Umbilical cord (tissue), 2 donors: ENCODE measurements at places on chromosomes 5 and 9. TPM values are rescaled to one million over a fixed set of nuclear protein-coding genes. Genes with fewer than 3 reads are reported as not detected.
A peak's percentile ranks its signal among the peaks of the same experiment; 100 is the strongest.

Gene NKD2
- total RNA-seq: 1.9 TPM

Gene PRRT1B
- not detected for total RNA-seq

Gene TNC
- 437 TPM for total RNA-seq

Gene HK3
- 4.6 TPM for total RNA-seq

Gene CCL27
- not detected for total RNA-seq

Gene ADGRD2
- total RNA-seq: not detected

Gene PCDHB1
- 0.24 TPM for total RNA-seq

Gene PIP5K1B
- total RNA-seq: 14.9 TPM

Gene NSUN2
- total RNA-seq: 31.8 TPM

Gene PCDHGB5
- total RNA-seq: 15.4 TPM

Gene PCDHGB4
- 18.3 TPM for total RNA-seq

Gene INPP5E
- 5.3 TPM for total RNA-seq

Gene PCDHB11
- total RNA-seq: 5.1 TPM

Gene DNAI1
- not detected for total RNA-seq

Gene SIT1
- not detected for total RNA-seq

DNA sequence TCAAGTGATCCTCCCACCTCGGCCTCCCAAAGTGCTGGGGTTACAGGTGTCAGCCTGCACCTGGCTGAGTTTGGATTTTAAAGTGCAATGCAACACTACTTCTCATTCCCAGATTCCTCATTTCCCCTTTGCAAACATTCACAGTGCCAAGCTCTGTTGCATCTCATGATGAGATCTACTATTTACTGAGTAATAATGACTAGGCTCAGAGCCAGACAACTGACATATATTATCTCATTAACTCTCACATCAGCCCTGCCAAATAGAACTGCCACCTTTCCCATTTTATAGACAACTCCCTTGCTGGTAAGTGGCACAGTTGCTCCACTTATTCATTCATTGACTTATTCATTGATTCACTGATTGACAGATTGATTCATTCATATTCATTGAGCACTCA is 7.0 kb downstream of the PDE6A start:
- no peak for DNase-seq

DNA sequence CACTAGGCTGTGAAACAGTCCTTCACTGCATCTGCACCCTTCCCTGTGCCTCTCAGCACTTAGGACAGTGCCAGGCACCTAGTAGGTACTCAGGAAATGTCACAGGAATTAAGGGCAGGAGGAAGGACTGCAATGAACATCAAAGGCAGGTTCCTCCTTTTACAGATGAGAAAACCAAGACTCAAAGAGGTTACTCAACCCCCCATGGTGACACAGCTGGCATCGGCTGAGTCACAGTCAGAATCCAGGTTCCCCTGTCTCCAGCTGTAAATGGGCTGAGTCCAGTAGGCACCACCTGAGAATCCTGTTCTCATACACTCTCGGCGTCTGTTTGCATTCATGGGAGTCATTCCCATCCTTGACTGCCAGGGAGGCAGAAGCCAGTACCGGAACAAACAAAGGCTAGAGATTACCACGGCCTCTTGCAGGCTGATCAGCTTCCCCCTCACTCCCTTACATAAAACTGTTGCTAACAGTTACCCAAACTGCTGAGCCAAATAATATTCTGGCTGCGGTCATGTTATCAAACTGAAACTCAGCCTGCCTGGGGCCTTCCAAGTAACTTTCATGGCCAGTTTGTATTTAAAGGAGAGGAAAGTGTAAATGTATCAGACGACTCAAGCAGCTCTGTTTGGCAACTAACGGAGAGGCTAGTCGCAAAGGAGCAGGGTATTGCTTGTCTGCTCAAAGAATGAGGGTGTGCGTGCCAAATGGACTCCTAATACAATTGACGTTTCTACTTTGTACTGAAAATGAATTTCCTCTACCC is 201.7 kb downstream of the PAPPA start:
- DNase-seq: peak; percentile 61

- DNase-seq: no peak
Observed at GRCh38 chr5:123549256-123549904, 37.4 kb downstream of the CSNK1G3 start.

DNA sequence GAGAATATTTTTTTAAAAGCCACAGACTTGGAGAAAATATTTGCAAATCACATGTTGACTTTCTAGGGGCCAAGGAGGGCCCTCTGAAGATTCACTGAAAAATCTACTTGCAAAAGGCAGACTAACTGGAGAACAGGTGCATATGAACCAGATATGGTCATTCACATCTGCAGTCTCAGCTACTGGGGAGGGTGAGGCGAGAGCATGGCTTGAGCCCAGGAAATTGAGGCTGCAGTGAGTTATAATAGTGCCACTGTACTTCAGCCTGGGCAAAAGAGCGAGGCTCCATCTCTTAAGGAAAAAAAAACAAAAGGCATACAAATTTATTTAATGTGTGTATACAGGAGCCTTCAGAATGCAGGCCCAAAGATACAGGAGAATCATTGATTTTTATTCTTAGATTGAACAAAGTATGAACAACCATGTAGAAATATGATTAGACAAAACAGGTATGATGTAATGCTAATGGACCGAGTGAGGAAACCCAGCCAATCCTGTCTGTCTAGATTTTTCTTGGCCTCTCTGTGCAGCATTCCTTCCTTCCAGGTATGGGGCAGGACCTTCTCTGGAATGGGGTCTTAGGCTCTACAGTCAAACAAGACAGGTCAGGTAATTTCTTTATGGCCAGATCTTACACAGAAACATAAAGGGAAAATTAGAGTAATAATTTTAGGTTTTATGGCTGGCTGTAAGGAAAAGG is 15.3 kb upstream of the SLC27A6 start:
- DNase-seq: peak; percentile 29

- DNase-seq: no peak
Observed at GRCh38 chr9:90983394-90983793, 181.8 kb downstream of the SYK start.

GRCh38 chr5:83036991-83037575 is 40.1 kb downstream of the TMEM167A start:
- no peak for DNase-seq

GRCh38 chr5:88883836-88884607 is 1.0 kb upstream of the MEF2C start:
- DNase-seq: peak; percentile 85

DNA sequence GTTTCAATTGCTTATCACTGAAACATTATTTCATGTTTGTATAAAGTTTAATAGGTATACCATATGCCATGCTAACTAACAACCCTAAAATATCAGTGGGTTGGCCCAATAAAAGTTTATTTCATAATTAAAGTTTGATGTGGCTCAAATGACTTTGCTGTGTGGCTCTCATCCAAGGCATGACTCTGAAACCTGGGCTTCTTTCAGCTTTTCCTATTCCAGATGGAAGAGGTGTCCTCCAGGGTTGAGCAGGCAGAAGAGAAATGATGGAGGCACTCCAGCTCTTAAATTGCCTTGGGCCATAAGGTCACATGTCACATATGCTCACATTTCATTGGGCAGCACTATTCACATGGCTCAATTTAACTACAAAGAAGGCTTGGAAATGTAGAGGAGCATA is 101.9 kb downstream of the MACIR start:
- no peak for DNase-seq

DNA sequence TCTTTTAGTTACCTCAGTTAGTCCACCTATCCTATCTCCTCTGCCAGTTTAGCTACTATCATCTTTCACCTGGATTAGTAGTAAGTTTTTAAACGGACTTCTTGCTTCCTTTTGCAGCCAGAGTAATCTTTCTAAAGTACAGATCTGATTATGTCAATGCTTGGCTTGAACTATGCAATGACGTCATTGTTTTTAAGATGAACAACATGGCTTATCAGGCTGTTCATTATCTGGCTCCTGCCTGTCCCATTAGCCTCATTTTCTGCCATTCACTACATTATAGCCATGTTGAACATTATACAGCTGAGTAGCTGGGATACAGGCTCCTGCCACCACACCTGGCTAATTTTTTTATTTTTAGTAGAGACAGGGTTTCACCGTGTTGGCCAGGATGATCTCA is 98.7 kb downstream of the RANBP17 start:
- no peak for DNase-seq

GRCh38 chr5:106522296-106522695 is 1148.4 kb downstream of the EFNA5 start:
- DNase-seq: peak; percentile 3

GRCh38 chr9:112186695-112187094 is 11.6 kb upstream of the SUSD1 start:
- no peak for DNase-seq

DNA sequence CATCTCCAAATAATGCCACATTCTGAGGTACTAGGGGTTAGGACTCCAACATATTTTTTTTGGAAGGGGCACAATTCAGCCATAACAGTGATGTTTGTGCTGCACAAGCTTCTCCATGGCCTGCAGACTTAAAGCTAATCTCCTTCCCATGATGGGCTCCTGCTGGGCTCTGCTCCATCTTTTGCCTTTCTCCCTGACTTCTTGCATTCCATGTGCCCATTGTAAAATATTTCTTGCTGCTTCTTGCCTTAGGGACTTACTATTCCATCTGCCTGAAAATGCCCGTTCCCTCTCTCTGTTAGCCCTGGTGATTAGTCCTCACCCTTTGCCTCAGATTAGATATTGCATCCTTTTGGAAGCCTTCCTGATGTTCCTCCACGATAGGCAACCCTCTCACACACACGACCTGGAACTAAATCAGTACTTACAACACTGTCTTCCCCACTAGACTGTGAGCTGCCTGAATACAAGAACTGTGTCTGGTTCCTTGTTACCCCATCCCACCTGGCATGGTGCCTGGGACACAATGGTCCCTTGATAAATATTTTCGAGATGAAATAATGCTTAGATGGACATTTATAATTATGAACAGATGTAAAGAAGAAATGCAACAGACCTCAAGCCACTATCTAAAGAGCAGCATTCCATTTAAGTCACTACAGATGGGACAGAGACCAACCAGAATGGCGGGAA is 33.5 kb downstream of the OR1J1 start:
- DNase-seq: no peak

- DNase-seq: no peak
Observed at GRCh38 chr5:132901036-132901435, 27.6 kb downstream of the LEAP2 start.

GRCh38 chr5:179343021-179343718 is 2.1 kb downstream of the ADAMTS2 start:
- DNase-seq: peak; percentile 22

GRCh38 chr9:130893341-130894101 is 3.1 kb downstream of the QRFP start:
- peak; percentile 63 for DNase-seq

- DNase-seq: no peak
Observed at GRCh38 chr9:131918481-131918880, 161.2 kb downstream of the MED27 start.

DNA sequence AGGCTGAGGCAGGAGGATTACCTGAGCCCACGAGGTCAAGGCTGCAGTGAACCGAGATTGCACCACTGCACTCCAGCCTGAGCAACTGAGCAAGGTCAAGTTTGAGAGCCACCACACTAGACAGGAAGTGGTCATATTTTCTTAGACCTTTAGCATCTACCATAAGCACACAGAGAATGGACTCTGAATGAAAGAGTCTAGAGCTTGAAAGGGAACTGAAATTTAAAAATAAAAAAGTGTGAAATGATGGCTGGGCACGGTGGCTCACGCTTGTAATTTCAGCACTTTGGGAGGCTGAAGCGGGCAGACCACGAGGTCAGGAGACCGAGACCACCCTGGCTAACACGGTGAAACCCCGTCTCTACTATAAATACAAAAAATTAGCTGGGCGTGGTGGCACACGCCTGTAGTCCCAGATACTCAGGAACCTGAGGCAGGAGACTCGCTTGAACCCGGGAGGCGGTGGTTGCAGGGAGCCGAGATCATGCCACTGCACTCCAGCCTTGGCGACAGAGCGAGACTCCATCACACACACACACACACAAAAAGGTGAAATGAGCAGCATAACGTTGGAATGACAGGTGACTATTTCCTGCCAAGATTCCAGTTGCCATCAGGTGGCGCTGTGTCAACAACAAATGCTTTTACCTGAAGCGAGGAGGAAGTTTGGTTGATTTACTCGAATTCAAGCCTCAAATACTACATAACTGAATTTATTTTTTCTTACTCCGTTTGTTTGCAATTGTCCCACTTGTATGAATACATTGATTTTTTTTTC is 21.3 kb upstream of the AK3 start:
- peak; percentile 73 for DNase-seq

DNA sequence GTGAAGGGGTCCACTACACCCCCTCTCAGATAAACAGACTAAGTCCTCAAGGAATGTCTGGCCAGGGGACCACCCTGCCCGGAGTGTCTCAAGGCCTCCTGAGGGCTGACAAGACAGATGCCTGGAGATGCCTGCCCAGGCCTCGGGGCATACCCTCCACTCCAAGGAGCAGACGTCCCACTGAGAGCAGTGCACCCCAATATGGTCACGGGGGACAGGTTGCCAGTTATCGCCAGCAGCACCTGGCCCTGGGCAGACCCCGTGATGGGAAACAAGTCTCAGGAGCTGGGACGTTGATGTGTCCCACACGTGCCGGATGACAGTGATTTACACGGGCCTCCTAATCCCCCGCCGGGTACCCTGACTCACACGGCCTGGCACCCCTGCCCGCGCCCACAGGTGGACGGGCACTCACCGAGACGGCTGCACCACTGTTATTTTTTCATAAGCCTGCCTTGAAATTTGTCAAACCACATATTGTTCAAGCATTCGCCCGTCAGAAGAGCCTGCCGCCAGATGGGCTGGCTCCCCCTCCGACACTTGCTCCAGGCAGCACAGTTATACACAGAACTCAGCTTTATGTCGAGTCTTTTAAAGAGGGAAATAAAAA is 43.9 kb downstream of the BARX1 start:
- no peak for DNase-seq

DNA sequence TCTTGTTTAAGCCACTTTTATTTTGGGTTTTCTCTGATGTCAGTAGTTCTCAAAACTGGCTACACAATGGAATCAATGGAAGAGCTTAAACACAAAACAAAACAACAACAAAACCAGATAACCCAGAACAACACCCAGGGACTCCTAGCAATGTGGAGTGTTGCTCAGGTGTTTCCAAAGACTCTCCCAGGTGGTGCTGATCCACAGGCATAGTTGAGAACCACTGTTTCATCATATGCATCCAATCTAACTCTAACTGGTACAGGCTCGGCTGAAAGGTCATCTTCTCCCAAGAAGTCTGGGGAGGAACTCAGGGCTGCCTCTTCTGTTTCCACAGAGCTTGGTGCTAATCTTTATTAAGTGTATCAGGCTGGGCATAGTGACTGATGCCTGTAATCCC is 5.4 kb upstream of the ALDH1B1 start:
- DNase-seq: no peak

GRCh38 chr9:16139774-16140173 is 586.9 kb downstream of the CCDC171 start:
- no peak for DNase-seq

GRCh38 chr5:80076131-80077050 is 41.2 kb downstream of the THBS4 start:
- no peak for DNase-seq

GRCh38 chr5:137336161-137336560 is 163.0 kb downstream of the SPOCK1 start:
- DNase-seq: no peak

DNA sequence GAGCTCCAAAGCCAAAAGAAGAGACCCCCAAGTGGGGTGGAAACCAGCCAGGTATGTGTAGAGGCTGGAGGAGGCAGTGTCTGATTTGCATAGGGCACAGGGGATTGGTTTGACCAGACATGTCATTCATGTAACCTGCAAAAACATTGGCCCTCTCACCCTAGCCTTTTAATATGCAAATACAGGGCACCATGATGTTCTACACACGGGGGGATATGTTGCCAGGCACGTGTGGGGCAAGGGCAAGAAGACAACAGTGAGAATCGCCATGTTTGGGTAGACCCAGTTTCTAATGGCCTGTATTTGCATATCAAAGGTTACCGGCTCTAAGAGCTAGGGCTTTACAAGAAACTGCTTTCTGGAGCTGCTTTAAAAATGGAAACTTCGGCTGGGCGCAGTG is 208.9 kb downstream of the GOLPH3 start:
- DNase-seq: no peak
